ENCODE measurements at places on chromosomes 2 and 18.

DNA sequence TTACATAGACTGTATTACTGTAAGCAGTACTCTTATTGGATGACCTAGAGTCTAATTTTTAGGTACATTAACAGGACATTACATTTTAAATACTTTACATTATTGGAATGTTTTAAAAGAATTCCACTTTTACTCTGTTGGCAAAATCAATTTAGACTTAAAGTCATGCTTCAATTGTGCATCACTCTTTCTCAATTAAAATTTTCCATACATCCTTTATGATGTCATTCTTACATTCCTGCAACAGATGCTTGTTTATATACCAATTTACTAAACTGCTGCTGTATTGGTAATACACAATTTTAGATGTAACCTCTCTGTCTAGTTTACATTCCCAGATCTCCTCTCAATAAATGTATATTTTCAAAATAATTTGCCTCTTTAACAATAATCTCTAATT is 440.1 kb downstream of the ZEB2 start:
- no peak for DNase-seq

- no peak for DNase-seq
Measured at GRCh38 chr2:157839162-157839801, 36.8 kb downstream of the ACVR1 start.

DNA sequence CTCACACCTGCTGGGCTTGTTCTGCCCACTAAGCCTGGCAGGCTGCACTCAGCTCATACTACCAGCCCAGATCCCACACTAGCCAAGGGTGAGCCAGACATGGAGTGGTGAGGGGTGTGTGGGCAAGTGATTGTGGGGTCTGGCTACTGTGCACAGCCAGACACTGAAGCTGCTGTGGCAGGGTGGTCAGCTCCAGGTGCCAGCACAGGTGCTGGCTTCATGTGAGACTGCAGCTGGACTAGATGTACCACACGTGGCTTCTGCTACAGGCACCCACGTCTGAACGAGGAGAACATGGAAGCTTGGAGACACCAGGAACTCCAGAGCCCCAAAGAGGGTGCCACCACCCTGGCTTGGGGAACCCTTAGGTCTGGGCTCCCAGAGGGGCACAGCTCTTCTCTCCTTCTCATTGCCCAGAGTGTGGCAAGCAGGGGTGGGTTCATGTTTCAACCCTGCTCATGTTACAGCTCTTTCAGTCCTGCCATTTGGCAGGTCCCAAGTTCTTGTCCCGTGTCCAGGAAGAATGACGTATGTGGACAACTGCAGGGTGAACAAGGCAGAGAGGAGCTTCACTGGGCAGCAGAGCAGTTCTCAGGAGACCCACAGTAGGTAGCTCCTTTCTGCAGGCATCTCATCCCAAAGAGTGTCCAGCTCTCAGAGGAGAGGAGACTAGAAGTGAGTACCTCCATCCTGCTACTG is 1624.2 kb upstream of the TMEFF2 start:
- no peak for DNase-seq

- DNase-seq, result no peak
Measured at GRCh38 chr2:209511637-209512036, 87.8 kb downstream of the MAP2 start.

- DNase-seq, result no peak
Measured at GRCh38 chr2:76731157-76731556, 791.0 kb downstream of the LRRTM4 start.

- DNase-seq, result no peak
Measured at GRCh38 chr18:26568513-26568912, 20.2 kb upstream of the KCTD1 start.

DNA sequence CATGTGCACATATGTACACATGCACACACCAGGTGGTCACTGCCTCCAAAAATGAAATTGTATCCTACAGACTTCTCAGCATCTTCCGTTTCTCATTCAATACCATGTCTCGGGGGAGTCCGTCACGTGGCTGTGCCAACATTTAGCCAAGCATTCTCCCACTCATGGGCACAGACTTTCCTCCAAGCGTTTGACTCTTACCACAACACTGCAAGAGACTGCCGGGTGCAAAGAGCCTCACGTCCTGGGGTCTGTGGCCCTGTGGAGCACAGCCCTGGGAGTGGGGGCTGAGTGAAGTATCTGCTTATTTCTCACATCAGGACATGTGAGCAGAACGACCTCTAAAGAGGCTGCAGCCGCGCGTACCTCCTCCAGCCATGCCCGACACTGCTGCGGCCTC is 28.0 kb downstream of the HDAC4 start:
- no peak for DNase-seq

DNA sequence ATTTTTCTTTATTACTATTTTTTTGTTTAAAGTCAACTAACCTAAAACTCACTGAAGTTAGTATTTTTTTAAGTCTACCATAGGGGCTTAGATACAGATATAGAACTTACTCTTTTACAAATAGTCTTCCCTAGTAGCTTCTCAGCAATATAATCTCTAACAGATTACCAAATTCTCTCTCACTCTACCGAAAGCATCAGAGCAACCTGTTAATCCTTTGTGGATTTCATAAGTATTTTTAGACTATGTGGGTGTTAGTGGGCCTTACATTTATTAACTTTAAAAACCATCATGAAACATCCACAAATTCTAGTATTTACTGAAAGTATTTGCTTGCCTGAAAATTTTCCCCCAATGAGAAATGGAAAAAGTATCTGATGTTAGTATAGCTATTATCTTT is 84.6 kb upstream of the TFPI start:
- DNase-seq, result no peak

DNA sequence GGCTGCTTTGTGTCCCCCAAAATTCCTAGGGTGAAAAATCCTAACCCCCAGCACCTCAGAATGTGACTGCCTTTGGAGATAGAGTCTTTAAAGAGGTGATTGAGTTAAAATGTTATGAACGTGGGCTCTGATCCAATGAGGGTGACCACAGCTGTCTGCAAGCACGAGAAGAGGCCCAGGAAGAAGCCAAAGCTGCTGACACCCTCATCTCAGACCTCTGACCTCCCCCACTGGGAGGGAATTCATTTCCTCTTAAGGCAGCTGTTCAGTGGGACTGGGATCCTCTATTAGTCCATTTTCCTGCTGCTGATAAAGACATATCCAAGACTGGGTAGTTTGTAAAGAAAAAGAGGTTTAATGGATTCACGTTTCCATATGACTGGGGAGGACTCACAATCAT is 544.4 kb downstream of the DCDC2C start:
- no peak for DNase-seq

DNA sequence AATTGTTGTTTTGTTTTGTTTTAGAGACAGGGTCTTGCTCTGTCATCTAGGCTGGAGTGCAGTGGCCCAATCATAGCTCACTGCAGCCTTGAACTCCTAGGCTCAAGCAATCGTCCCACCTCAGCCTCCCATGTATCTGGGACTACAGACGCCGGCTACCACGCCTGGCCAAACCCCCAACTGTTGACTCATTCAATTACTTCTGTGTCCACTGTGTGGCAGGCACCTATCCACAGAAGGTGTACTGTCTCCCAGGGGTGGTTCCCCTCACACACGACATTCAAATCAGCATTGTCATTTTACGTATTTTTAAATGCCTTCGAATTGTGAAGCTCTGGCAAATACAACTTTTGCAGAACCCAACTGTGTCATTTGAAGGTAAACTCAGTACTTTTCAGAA is 188.0 kb upstream of the REV1 start:
- no peak for DNase-seq

- peak; percentile 62 for DNase-seq
Measured at GRCh38 chr2:9779596-9780264, 63.5 kb upstream of the TAF1B start.

DNA sequence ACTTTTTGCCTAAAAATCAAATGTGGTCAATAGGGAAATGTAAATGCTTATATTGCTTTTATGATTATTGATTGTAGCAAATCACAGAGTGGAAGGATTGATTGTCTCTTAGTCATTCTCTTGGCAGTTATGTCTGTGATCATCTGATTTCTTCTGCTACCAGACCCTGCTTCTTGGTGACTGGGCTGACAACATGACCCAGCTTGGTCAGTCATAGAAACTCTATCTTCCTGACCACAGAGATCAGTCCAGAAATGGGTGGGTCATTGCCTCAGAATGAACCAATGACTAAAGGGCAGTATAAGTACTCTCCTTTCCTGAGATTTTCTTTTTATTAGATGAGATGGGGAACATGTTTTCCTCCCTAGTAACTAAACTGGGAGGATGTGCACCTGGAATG is 87.6 kb downstream of the MAIP1 start:
- DNase-seq, result no peak

DNA sequence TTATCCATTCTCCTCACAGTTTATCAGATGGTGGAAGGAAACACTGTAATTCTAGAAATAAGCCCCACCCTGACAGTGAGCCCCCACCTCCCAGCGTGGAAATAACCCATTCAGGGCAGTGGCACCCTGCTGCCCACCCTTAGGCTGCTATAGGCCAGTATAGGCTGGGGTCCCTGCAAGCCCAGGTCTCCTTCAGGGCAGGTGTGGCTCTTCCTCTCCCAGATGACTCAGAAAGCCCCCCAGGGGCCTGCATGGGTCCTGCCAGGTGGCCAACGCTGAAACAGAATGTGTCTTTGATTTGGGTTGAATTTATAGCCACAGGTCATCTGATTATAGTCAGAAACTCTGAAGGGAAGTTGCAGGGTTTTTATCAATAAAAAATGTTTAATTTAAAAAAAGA is 136.4 kb downstream of the SH3RF3 start:
- DNase-seq, result no peak

- peak; percentile 55 for DNase-seq
Measured at GRCh38 chr2:26352892-26353291, 6.3 kb upstream of the ADGRF3 start.

DNA sequence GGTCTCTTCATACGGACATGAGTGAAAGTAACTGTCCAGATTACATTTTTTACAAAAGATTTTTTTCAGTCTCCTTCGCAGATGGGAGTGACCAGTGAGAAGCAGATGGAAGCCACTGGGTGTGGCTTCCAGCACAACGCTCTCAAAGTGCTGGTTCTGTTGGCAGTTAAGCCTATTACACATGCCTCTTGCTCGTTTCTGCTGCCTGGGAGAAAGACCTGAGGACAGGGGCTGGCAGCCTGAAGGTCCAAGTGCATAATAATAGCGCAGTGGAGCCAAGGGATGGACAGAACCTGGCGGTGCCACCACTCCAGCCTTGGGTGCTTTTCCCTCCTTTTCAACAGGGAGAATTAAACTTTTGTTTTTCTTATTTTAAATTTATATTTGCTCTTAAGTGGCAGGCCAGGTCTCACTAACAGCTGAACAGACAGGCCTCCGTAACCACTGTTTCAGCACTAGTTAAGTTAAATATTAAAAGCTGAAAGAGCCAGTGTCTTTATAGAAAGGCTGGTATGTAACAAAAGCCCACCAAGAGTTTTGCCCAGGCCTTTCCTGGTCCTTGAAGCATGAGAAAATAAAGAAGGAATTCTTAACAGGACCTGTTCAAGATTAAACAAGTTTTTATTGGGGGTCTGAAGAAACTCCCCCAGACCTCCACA is 1.2 kb upstream of the SKA1 start:
- no peak for DNase-seq

- no peak for DNase-seq
Measured at GRCh38 chr2:17208511-17208910, 309.7 kb downstream of the RAD51AP2 start.

DNA sequence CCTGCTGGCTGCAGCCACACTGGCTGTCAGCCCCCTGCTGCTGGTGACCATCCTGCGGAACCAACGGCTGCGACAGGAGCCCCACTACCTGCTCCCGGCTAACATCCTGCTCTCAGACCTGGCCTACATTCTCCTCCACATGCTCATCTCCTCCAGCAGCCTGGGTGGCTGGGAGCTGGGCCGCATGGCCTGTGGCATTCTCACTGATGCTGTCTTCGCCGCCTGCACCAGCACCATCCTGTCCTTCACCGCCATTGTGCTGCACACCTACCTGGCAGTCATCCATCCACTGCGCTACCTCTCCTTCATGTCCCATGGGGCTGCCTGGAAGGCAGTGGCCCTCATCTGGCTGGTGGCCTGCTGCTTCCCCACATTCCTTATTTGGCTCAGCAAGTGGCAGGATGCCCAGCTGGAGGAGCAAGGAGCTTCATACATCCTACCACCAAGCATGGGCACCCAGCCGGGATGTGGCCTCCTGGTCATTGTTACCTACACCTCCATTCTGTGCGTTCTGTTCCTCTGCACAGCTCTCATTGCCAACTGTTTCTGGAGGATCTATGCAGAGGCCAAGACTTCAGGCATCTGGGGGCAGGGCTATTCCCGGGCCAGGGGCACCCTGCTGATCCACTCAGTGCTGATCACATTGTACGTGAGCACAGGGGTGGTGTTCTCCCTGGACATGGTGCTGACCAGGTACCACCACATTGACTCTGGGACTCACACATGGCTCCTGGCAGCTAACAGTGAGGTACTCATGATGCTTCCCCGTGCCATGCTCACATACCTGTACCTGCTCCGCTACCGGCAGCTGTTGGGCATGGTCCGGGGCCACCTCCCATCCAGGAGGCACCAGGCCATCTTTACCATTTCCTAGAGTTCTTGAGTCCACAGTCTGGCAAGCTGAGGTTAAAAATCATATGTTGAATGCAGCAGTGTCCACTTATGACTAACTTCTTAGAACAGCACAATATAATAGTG is 741 bp downstream of the GPR148 start:
- DNase-seq, result no peak

Data from activated T-cell treated with anti-CD3 and anti-CD28 coated beads, Interleukin-2, amount 50 U/mL, for 48 hours (primary cell).